ENCODE measurements at places on chromosomes 12 and 14.

DNA sequence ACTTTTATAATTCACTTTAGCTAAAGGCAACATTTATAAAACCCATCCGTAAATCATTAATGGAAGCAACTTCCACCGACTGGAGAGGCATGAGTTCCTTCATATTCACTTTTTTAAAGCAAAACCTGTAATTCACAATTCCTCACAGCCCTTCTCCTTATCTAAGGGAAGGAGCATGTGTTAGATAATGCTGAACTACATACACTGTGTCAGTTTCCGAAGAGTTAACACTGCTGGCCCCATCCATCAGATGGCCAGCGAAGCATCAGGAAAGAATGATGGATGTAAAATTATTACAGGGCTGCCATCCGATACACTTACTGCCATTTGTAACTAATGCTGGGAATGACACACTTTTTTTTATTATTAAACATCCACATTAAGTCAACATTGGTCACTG is 392.8 kb downstream of the SOX5 start:
- no peak for DNase-seq

DNA sequence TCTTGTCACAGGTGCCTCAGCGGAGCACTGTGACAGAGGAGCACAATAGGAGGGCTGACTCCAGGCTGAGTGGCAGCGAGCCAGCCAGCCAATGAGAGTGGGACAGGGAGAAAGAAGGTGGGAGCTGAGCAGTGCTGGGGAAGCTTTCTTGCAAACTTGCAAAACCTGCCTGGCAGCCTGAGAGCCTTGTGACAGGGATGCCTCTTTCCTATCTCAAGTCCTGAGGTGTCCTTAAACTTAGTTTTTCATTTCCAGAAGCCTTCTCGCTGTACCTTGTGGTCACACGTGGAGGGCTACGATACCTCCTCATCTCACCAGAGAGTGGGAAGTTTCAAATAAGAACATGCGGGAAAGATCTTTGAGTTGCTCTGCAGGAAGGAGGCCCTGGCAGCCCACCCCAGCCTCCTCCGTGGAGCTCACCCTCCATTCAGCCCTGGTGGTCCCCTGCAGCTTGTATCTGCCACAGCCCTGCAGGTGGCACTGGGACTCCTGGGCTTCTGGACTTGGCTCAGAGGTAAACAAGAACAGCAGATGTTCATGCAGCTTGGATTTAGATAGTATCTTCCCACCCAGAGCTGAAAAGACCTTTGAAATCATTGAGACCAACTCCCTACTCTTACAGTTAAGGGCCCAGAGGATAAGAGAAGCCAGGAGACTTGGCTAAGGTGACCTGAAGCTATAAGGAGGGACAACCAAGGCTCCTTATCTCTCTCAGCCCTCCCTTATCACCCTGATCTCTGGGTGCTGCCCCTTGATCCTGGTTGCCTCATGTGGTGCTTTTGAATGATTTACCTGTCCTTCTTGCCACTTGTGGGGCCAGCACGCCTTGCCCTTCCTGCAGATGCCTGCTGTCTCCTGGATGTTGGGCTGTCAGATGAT is 153.5 kb upstream of the MAX start:
- no peak for DNase-seq

DNA sequence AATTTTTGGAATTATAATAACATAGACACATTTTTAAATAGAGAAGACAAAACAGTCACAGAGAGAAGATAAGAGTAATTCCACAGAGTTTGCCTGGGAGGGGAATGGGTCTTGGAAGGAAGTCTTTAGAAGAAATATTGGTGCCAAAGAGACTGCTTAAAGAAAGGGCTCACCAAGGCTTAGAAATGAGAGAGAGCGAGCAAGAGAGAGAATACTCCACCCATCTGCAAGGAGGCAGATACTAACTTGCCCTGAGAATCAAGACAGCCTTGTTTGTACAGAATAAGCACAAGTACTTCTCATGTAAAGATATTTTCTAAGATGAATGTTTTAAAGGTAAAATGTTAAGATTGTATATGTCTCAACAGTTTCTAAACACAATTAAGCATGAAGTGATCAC is 165.5 kb downstream of the SLC38A4 start:
- DNase-seq = no peak

GRCh38 chr12:97943359-97943758 is 480.8 kb downstream of the RMST start:
- no peak for DNase-seq

DNA sequence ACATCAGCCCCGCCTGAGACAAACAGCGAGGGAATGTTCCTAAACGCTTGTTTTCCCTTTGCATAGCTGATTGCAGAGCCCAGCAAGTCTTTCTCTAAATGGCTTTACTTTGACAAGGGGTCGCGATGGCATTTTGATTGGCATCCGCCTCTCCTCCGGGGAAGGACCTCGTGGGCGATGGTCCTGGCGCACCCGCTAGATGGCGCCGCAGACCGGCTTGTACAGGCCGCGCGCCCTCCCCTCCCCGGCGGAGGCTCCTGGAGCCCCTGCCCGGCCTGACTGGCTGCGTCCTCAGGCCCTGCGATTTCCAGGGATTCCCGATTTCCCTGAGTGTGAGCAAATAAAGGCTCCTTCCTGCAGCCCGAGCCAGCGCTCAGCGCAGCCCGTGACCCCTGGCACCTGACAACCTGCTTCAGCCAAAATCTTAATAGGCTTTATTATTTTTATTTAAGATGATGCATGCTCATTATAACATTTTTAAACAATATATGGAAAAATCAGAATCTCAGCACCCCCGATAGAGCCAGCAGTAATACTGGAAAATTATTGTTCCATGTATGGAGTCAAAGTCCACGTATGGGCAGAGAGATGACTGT is 468.3 kb downstream of the AACS start:
- DNase-seq = peak; percentile 72

- no peak for DNase-seq
These were observed 10.9 kb upstream of the ZNF740 start for GRCh38 chr12:53169644-53170043.

- DNase-seq = peak; percentile 49
These were observed at the start of gene KCNA5 for GRCh38 chr12:5043589-5044419. TSS of gene KCNA5 (plus strand) at chr12:5043879. CDS start at chr12:5044148, 269 bp downstream.

DNA sequence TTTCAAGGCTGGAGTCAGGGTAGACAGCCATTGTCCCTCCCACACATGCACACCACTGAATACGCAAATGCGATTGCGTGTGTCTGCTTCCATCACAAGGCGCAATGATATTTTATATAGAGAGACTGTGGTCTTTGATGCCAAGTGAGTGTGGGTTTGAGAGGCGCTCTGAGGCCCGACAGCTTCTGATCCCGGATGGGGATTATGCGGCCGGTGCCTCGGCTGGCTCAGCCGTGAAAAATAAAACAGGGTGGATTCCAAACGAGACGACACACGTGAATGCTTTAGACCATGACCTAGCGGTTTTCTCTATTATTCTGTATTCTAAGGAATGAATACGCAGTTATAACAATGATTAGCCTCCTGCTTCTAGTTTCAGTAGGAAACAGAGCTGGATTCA is 72.5 kb downstream of the TMEM132D start:
- no peak for DNase-seq

DNA sequence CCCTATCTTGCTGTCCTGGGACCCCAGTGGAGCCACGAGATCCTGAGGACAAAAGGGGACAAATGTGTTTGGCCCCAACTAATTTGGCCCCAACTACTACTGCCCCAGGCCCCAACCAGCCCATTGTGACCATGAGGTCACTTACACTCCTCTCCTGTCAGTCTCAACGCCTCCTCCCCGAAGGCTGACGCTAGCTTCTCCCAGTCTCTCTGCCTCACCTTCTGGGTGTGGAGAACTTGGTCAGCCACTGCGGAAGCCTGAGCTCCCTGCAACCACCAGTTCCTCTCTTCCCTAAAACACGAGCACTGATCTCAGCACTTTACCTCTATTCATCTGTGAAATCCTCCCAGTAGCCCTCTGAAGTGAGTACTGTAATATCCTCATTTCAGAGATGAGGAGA is 13.3 kb downstream of the FAM181A start:
- no peak for DNase-seq

DNA sequence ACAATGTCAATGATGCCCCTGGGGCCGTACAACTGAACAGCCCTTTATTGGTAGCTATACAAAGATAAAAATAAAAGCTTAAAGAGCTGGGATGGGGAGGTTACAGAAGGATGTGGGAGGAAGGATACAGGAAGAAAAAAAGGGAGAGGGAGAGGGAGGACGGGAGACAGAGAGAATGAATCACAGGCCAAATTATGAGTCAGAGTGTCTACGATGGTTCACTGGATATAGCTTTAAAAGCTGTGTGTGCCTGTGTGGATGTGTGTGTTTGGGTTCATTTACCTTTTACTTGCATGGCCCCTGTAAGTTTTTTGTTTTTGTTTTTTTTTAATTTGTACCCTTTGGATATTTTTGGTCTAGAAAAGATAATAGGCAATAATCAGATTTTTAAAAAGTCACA is 111.9 kb downstream of the CCDC60 start:
- no peak for DNase-seq

DNA sequence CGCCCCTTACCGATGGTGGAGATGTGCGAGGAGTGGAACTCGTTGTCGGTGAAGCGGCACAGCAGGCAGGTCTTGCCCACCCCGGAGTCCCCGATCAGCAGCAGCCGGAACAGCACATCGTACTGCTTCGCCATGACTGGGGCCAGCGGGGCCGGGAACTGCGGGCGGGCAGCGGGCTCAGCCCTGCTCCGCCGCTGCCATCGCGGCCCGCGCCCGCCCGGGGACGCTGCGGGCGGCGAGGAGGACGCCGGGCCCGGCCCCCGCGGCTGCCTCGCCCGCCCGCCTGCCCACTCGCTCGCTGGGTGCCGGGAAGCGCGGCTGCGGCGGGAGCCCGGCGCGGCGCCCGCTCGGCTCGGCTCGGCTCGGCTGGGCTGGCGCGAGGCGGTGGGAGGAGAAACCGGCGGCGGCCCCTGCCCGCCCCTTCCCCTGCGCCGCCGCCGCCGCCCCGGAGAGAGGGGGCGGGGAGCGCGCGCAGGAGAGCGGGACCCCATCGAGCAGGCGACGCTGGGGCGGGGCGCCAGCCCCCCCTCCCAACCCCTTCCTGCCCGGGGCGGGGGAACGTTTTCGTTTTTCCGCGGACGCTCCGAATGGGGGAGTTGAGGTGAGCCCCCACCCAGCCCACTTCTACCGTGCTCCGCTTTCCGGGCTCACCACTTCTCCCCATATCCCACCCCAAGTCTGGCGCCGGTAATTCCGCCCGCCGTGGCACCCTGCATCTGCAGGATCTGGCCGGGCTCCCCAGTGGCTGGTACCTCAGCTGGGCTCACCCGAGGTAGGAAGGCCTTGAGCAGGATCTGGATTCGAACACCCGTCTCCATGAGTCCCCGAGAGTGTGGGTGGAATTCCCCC is at the start of gene RAB15:
Gene RAB15 (minus strand): TSS at position 394 of the 849 bp plus-strand sequence. CDS start 260 bp downstream, at position 134.
- no peak for DNase-seq

GRCh38 chr12:100698518-100698917 is 96.1 kb upstream of the ANO4 start:
- DNase-seq = no peak

GRCh38 chr14:67766035-67766680 is 50.2 kb downstream of the ZFYVE26 start:
- no peak for DNase-seq

- DNase-seq = no peak
These were observed 596.9 kb downstream of the DIO2 start for GRCh38 chr14:79614448-79614847.

DNA sequence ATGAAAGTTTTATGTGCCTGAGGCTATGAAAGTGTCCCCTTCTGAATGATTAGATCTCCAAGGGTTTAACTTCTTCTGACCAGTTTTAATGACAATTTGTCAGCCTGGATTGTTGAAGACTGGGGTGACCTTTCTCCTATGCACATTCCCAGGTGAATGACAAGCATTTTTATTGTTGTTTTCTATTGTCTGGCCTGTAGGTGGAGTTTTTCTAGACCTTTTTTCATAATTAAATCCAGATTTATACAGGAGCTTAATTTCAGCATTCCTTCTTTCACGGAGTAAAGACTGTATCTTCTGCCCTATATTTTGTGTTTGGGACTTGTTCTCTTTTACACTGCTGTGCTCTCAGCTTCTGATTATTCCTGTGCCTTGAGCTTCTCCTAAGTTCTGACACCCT is 125.0 kb upstream of the FAR2 start:
- DNase-seq = no peak

GRCh38 chr12:72491426-72491825 is 219.3 kb downstream of the TRHDE start:
- DNase-seq = no peak

DNA sequence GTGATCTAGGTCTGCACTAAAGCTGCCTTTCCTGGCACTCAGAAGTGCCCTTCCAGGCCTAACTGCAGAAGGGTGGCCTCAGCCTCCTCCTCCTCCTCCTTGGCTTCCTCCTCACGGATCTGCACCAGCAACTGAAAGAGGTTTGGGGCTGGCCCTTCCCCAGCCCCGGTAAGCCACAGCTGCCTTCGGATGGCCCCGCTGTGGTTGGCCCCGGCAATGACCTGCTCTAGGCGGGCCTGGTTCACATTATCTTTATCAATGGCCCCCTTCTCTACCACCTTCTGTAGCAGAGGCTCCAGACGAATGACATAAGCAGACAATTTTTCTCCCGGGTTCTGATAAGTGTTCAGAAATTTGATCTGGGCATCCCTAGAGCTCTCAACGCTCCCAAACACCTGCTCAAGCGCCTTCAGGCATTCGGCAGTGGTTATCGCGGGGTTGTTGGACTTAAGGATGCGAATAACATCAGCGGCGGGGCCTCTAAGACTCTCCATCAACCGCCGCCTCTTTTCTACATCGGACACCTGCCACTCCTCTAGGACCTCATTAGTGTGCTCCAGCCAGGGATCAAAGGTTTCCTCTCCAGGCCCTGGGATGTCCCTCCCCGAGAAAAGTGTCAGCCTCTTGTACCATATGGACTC is 1.5 kb downstream of the PNMA1 start:
- DNase-seq = no peak

- no peak for DNase-seq
These were observed 32.8 kb downstream of the RBM19 start for GRCh38 chr12:113933201-113933786.

GRCh38 chr12:115870510-115870909 is 407.0 kb downstream of the MED13L start:
- DNase-seq = no peak

GRCh38 chr14:103023881-103024473 is 33.4 kb downstream of the CDC42BPB start:
- DNase-seq = no peak

DNA sequence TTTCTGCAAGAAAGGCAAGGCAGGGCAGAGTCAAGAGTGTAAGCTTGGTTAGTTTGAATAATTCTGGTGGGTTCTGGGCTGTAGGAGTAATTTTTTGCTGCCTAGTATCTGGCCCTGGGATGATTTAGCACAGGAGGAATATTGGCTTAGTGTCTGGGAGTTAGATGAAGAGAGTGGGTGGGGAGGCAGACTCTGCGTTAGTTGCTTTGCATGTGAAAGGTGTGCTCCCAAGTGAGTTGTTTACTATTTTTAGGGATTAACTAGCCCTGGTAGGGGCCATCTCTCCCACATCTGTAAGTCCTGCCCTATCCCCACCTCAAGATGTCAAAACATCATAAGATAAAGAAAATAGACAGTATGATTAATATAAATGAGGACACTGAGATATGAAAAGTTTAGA is 249.7 kb downstream of the LRIG3 start:
- no peak for DNase-seq

DNA sequence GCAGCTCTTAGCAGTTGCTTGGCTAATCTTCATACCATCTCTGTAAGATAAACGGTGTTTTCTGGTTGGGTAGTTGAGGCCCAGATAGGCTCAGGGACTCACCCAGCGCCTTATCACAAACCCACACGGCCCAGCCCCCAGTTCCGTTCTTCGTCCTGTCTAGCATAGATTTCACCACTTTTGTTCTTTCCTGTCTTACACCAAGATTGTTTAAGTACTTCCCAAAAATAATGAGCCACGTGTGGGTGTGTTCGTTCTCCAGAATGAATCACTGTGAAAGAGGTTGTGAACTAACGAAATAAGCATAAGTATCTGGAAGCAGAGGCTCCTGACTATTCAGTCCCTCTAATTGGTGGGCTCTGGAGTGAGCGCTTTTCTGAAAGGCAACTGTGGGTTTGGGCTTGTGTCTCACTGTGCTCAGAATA is 21.4 kb downstream of the ACVR1B start:
- DNase-seq = no peak
